ENCODE measurements at places on chromosomes 16 and 17.
A peak's percentile ranks its signal among the peaks of the same experiment; 100 is the strongest.

DNA sequence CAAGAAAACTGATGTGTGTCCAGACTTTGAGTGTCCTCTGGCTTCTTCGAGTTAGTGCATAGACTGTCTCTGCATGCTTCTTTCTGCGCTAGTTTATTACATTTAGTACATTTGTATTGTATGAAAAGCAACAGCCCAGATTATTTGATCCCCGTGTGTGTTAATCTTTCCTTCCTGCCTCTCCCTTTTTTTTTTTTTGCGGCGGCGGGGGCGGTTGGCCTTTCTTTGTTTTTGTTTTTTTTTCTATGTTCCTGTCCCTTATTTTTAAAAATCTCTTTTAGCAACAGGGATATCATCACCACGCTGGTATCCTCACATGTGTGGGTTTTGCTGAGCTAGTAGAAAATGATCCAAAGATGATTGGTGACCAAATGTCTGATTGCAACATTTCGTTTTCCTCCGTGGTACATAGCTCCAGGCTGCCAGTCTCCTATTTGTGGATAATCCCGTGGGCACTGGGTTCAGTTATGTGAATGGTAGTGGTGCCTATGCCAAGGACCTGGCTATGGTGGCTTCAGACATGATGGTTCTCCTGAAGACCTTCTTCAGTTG, 9.4 kb downstream of the SCPEP1 start:
- DNase-seq, result no peak

DNA sequence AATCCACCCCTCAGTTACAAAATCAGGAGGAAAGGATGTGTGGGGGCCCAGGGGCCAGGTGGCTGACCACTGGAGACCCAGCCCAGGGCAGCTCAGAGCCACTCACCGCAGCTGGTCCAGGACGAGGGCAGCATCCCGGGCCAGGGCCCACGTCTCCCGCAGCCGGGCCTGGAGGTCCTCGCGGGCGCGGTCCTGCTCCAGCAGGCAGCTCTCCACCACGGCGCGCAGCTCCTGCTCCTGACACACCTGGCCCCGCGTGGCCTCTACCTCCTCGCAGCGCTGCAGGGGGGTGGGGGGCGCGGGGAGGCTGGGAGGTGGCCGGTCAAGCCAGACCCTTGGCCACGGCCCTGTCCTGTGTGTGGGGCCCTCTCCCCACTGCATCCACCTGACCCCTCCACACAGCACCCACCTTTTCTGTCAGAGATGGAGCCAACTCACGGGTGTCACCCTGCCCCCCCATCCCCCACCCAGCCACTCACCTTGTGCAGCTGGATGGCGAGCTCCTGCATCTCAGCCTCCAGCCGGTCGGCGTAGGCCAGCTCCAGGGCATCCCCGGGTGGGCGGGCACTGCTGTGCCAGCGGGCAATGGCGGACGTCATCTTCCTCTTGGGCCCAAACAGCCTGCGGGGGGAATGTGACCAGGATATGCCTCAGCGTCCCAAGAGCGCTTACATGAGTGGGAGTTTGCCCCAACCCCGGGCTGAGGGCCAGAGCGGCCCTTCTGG, 5.1 kb downstream of the NUDT16L1 start:
- no peak for DNase-seq

DNA sequence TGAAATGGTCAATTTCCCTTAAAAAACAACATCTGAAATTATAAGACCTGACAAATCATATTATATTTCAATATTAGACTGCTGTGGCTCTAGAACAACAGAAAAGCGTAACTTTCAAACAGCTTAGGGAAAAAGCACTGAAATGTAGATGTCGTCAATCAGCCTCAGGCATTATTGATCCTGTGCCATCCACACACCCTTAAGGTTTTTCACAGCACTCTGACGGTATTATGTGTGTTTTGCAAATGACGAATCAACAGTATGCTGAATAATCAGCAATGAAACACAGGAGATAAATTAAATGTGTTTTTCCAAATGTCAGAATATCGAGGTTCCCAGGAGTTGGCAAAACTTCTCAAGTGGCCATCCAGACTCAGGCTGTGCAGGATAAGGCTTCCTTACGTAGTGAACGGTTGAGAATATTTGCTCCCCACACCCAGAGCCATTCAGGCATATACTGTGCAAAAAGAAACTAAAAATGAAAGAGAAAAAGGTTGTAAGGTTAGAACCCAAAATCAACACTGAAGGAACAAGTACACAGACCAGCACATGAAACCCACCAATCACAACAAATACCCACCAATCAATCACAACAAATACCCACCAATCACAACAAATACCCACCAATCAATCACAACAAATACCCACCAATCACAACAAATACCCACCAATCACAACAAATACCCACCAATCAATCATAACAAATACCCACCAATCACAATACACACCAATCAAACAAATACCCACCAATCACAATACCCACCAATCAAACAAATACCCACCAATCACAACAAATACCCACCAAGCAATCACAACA, 7.7 kb upstream of the MBTPS1 start:
- DNase-seq, result no peak

DNA sequence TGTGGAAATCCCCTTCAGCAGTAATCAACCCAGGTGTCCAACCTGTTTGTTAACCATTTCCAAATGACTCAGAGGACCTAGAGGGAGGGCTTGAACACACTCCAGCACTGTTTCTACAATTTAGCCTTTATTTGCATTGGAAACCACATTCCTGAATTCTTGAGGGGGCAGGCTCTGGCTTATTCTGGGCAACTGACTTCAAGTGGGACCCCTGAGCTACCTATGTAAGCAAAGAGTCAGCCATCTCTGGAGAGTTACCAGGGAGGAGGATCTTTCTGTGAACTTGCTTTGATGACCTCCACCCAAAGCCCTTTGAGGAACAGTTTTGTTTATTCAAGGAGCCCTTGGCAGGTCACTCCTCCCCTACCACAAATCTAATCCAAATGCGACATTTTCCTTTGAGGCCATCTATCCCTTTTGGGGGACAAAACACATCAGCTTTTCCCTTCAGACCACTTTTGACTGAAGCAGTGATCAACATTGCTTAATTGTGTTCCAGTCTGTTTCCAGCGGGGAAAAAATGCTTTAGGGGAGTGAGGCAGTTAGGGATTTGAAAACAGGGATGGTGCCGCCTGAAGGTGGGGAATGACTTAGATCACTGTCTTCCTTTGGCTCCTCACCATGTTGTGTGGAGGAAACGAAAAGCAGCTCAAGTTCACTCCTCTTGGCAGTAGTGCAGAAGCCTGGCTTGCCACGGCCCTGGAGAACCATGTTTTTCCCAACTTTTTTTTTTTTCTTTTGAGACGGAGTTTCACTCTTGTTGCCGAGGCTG, 46.2 kb downstream of the TUBD1 start:
- no peak for DNase-seq

- no peak for DNase-seq
These were observed 13.1 kb downstream of the CTRB2 start for GRCh38 chr16:75193730-75194444.

DNA sequence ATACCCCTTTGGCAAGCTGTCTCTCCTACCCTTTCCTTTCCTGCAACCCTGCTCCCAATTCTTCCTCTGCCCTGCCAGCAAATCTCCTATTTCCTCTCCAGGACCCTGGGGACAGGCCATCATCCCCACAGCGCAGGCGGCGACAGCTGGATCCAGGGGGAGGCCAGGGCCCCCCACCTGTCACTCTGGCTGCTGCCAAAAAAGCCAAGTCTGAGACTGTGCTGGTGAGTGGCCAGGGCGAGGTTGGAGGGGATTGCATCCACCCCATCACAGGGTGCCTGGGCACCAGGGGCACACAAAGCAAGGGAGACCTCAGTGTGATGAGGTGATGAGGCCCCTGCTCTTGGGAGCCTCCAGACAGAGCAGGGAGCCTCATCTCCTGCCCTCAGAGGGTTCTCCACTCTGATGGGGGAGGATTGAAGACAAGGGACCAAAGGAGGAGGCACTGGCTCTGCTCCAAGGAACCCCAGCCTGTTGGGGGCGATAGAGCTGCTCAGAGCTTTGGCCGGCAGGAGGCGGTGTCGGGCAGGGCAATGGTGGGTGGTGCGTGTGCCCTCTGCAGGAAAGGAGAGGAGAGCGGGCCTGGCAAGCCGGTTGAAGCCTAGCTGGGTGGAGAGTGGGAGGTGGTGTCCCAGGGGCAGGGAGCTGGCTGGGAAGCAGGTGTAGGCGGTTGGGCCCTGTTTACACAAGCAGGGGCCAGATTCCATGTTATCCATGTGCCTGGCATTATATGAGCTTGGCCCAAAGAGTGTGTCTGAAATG, 15.6 kb upstream of the PDK2 start:
- no peak for DNase-seq

DNA sequence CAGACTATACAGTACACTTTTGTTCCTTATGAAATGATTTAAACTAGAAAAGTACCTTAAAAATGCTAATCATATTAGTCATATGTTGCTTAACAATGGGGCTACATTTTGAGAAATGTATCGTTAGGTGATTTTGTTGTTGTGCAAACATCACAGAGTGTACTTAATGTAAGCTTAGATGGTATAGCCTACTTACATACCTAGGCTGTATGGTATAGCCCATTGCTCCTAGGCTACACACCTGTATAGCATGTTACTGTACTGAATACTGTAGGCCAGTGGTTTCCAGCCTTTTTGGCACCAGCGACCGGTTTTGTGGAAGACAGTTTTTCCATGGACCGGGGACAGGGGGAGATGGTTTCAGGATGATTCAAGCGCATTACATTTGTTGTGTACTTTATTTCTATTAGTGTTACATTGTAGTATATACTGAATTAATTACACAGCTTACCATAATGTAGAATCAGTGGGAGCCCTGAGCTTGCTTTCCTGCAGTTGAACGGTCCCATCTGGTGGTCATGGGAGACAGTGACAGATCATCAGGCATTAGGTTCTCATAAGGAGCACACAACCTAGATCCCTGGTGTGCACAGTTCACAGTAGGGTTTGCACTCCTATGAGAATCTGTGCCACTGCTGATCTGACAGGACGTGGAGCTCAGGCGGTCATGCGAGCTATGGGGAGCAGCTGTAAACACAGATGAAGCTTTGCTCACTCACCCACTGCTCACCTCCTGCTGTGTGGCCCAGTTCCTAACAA, 35.0 kb upstream of the MRC2 start:
- no peak for DNase-seq

GRCh38 chr17:77769215-77769614, 189.3 kb upstream of the TNRC6C start:
- no peak for DNase-seq

DNA sequence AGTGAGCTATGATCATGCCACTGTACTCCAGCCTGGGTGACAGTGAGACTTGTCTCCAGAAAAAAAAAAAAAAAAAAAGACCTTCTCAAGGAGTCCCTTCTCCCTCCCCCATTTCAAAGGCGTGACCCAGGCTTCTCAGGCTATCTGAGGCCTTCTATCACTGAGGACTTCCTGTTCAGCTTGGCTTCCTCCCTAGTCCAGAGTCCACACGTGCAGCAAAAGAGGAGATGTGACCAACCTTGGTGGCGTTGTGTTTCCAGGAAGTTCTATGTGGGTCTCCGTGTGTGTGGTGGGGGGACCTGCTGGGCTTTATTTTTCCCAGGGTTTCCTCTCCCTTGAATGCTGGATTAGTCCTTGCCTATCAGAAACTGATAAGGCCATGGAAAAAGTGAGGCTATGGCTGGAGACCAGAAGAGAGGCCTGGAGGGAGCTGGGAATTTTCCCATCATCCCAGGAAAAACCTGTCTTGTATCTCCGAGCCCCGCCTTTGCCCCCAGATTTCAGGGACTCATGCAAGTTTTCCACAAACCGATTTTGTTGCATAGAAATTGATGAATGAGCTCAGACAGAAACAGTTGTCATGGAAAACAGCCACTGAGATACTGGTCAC, 148.1 kb downstream of the SALL1 start:
- no peak for DNase-seq

DNA sequence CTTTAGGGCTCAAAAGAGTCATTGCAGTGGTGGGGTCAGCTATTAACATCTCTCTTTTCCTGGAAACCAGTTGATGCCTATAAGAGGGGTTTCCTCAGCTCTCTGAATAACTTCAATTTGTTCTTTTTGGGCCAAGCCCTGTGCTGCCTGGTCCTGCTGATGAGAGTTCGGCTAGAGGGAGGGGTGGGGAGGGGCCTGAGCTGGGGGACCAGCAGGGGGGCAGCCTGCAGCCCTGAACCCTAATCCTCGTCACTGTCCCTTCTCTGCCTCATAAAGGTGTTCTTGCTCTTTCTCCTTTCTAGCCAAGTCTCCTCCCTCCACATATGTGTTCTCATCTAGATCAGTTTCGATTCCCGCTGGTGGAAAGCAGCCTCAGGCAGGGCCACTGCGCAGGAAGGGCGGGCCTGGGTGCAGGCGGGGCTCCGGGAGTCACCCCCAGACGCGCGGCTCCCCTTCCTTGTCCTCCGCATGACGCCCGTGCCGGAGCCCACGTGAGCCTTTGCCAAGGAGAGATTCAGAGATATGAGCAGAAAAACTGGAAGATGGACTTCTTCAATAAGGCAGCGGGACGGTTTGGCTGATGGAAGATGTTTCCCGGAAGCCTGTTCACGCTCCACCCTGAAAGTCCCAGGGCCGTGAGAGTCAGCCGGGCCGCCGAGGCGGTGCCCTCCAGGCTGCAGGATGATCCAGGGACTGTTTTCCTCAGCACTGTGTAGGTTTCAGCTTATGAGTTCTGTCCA, 15.0 kb upstream of the RHOT1 start:
- DNase-seq, result peak; percentile 74

DNA sequence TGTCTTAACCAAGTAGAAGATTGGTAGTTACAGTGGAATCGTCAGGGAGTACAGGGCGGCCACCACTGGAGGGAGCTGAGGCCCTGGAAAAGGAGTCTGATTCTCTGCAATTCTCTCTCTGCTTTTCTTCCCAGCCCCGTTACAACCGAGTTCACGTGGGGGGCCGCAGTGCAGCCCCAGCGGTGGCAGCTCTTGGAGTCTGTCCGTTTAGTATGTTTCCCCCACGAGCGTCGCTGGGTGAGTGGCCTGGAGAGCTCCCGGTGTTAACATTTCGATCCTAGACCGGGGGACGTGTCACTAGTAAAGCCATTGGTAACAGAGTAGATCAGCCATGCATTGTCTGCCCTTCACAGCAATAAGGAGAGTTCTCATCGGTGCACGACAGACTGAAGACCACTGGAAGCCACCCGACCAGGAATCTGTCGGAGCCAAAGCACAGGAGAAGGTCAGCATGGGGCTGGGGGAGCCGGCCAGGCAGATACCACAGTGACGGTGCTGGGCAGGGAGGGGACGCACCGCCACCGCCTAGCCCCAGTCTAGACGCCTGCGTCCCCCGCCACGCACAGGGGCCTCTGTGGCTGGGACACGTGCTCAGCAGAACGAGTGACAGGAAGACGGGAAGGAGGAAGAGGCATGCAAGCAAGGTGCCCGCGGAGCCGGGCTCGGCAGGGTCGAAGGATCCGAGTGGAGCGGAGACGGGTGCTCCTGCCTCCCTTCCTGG, 15.7 kb downstream of the SLC16A3 start:
- peak; percentile 47 for DNase-seq
